A172 (cell line): ENCODE measurements at places on chromosomes 2 and 18.

DNA sequence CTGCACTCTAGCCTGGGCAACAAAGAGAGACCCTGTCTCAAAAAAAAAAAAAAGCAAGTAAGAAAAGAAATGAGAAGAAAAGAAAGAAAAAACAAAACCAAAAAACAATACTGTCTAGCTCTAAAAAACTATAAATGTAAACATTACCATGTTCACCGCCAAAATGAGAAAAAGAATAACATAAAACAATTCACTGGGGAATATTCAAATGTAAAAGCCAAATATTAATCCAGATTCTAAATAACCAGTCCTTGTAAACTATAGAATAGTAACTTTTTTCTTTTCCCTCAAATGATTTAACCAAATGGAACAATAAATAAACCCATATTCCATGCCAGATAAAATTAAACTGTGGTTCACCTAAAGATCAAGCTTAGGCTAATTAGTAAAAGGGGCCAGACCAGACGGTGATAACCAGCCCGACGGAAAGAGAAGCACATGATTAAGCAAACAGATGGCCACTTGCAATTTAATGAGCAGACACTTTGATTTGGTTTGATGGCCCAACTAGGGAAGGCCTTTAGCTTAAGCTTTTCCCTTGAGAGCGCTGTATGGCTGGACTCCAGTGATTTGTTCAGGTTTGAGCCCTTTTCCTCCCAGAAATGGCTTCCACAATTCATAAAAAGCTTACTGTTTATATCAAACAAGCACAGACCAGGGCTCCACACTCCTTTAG is 39.4 kb upstream of the ZNF397 start:
- DNase-seq, result no peak

DNA sequence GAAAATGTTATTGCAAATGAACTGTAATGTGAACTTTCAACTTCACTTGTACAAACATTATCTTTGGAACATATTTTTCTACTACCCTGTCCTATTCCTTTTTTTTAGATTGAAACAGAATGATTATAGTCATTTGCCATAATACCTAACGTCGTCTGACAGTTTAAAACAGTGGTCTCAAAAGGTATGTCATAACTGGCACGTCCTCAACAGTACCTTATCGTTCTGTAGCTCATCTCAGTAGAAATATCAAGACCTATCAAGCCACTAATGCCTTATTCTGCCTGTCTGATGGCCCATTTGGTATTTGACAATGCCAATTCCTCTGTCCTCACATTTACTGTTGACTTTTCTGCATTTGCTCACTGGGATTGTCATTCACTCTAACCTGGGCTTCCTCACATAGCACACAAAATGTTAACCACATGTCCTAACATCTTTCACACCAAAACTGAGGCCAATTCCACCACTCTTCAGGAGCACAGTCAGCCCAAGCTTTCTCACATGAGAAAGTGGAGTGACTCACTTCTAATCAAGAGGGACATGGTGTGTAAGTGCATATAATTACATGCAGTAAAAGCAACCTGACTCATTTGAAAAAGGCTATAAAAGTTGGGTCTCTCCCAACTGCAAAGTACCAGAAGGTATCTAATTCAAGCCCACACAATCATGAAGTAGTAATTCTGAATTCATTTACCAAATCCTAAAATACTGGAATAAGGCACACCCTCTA is 34.8 kb downstream of the DNER start:
- peak; percentile 57 for DNase-seq

GRCh38 chr2:219182331-219183150 is 4.5 kb downstream of the RETREG2 start:
- DNase-seq, result no peak

DNA sequence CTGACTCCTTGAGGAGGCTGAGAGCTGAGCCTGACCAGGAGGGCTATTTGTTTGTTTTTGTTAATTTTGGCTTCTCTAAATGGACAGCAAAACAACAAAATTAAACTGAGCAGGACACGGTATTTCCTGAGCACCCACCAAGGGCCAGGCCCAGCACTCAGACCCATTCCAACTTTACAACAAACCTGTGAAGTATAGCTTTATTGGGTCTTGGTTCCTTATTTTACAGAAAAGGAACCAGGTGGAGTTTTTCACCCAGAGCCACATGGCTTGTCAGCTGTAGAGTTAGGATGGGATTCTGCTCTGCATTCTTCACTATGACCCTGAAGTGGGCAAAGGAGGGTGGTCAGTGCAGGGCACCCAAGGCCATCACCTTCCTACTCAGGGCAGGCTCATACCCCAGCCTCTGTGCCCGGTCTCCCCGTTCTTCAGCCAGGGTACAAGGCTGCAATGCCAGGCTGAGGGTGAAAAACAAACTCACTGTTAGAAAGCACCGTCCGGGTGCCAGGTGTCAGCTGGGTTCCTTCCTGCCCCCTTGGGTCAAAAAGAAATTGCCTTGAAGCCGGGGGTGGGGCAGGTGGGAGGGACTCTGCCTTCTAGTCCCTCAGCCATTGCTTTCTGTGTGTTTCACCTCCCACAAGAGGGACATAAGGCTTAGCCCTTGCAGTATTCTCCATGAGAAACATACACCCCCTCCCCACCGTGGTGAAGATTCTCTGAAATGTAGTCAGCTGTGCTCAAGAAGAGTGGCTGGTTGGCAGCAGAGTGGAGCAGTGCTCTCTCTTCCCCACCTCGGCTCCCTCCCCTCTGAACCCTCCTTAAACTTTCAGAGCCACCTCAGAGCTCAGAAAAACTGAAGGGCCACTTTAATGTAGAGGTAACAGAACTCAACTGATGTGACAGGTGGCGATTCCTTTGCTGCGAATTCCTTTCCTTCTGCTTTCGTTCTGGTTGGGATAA is 2.2 kb downstream of the PSD4 start:
- no peak for DNase-seq
